ENCODE measurements at places on chromosomes 1 and 21.

GRCh38 chr1:247638011-247638410 lies 32.6 kb downstream of the OR2G3 start:
- H3K36me3 ChIP-seq, result no peaks in the 10 kb centered on the region
- no peak for DNase-seq
- H3K27ac ChIP-seq, result no peak overlapping the region
- peaks cover 13% of the 10 kb centered on the region for H3K27me3 ChIP-seq
- peaks cover 1% of the 10 kb centered on the region for H3K4me1 ChIP-seq
- H3K4me3 ChIP-seq, result no peak overlapping the region

DNA sequence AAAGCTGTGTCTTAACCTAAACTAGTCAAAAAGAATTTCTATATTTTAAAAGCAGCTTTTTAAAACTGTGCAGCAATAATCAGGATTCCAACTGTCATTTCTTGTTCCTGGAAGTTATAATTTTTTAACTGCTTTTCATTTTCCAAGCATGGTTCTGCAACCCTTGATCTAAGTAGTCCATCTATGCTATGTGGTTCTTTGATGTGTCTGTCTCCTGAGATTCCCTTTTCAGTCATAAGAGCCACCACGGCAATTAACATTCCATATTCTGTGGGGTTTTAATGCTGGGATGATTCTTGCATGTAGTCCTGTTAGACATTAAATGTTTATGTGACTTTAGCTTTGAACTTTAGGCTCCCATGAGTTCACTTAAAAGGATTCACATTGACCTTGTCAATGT lies 220.4 kb downstream of the TPR start:
- no peaks in the 10 kb centered on the region for H3K36me3 ChIP-seq
- no peaks in the 10 kb centered on the region for H3K4me1 ChIP-seq
- no peak overlapping the region for H3K4me3 ChIP-seq

DNA sequence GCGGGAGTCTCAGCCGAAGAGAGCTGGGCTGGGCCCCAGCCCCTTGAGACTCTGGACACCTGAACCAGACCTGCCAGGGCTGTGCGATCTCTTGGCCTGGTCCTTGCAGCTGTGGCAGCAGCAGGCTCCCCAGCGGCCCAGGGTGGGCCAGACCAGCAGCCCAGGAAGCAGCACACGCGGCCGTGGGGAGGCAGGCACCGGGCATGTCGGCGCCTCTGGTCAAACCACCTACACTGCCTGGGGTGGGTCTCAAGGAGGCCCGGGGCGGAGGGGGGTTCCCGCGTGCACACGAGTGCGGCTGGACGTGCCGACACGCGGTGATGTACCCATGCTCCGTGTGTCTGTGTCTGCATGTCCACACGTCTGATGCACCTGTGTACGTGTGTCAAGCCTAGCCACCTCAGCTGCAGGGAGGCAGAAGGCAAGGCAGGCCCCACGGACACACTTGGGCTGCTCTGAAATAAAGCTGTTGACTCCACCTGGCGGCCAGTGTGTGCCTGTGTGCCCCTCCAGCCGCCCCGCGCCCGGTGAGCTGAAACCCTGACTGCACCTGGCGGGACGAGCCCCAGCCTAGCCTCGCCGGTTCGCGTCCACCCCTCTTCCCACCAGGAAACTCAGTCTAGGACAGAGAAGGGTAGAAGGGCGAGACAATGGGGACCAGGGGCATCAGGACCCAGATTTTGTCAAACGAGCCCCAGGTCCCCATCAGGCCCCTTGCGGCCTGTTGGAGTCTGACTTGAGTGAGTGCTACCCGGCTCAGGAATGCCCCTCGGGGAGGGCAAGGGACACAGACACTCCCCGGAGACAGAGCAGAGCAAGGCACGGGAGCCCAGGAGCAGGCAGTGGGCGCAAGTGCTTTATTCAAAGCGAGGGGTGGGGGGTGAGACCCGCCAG lies 11.6 kb downstream of the SCNN1D start:
- no peaks in the 10 kb centered on the region for H3K27me3 ChIP-seq
- no peak overlapping the region for H3K4me3 ChIP-seq
- H3K4me1 ChIP-seq, result no peaks in the 10 kb centered on the region
- no peak overlapping the region for H3K27ac ChIP-seq
- peaks cover 3% of the 10 kb centered on the region for H3K36me3 ChIP-seq
- DNase-seq, result peak; percentile 65

DNA sequence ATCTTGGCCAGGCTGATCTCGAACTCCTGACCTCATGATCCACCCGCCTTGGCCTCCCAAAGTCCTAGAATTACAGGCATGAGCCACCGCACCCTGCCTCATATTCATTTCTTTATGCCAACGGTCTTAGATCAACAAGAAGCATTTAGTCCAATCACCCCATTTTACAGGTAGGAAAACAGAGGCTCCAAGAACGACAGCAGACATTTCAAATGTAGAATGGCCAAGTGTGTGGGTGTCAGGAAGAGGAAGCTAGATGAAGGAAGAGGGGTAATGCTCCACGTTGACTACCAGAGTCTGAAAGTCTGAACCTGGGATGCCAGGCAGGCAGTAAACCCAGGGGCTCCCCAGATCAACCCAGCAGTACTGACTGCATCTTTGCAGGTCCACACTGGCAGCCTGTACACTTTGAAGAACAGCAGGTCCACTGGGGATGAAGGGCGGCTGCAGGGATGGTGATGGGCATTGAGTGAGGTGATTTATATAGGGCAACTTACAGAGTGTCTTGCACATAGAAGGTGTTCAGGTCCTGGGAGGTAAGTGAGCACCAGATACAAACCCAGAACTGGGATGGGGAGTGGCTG lies 120.2 kb downstream of the EPHB2 start:
- H3K4me1 ChIP-seq, result no peaks in the 10 kb centered on the region
- no peak overlapping the region for H3K4me3 ChIP-seq
- H3K27ac ChIP-seq, result no peak overlapping the region
- DNase-seq, result no peak
- H3K36me3 ChIP-seq, result no peaks in the 10 kb centered on the region

DNA sequence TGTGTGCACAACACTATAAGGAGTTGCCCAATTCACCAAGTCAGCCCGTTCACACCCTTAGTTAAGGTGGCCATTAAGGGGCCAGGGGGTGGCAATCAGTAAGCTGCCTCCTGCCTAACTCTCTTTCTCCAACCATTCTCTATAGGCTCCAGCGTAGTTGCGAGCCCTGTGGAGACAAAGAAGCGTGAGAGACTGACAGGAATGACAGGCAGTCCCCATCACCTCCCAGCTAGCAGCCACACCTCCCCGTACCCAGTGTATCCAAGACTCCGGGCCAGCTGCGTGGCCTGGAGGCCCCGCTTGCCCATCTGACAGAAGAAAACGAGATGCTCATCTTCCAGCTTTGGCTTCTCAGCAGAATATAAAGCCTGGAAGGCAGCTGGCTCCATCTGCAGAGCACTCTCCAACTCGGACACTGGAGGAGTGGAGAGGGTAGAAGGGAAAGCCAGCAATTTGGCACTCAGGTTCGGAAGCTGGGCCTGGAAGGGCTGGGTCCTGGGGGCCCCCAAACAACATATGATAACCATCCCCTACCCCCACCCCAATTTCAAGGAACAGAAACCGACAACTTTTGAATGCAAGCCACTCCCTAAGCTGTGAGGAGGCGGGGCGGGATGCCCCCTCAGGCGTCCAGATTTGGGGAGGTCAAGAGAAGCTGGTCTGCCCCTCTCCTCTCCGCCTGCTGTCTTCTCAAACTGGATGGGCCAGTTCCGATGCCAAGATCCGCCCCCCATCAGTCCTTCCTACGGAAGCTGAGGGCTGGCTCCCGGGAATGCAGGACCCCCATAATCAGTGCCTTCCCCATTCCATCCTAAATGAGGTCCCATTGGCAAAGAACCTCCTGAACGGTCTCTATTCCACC lies 872 bp downstream of the TSTD1 start:
- H3K4me1 ChIP-seq, result peaks cover 42% of the 10 kb centered on the region
- H3K27ac ChIP-seq, result peak overlapping the region; percentile 60
- no peak for DNase-seq
- H3K27me3 ChIP-seq, result no peaks in the 10 kb centered on the region
- peak overlapping the region; percentile 81 for H3K4me3 ChIP-seq
- H3K36me3 ChIP-seq, result peaks cover 41% of the 10 kb centered on the region

Data from activated CD4-positive, alpha-beta T cell treated with anti-CD3 and anti-CD28 coated beads, Interleukin-2, amount 10 ng/mL, durations not matched to agents 7 days and 5 days (primary cell).